ENCODE measurements at places on chromosomes 12 and 14. TPM values are rescaled to one million over a fixed set of nuclear protein-coding genes. Genes with fewer than 3 reads are reported as not detected.

The SMIM41 gene
- total RNA-seq, result not detected

The BHLHE41 gene
- 0.36 TPM for total RNA-seq

DNA sequence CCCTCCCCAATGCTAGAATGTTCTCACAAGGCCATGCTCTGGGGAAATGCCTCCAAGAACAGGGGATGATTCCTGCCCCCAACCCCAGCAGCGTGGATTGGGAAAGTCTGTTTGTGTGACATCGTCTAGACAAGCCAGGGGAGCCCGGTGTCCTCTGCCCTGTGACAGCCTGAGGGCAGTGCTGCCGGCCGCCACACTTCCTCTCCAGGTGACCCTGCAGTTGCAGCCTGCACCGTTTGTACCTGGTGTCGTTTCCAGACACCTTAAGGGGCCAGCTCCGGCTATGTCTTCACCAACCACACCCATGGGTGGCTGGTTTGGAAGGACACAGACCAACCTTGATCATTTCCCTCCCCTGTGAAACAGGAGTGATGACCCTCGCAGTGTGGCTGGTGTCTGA is 372.6 kb downstream of the BCL11B start:
- no peaks in the 10 kb centered on the region for H3K36me3 ChIP-seq

DNA sequence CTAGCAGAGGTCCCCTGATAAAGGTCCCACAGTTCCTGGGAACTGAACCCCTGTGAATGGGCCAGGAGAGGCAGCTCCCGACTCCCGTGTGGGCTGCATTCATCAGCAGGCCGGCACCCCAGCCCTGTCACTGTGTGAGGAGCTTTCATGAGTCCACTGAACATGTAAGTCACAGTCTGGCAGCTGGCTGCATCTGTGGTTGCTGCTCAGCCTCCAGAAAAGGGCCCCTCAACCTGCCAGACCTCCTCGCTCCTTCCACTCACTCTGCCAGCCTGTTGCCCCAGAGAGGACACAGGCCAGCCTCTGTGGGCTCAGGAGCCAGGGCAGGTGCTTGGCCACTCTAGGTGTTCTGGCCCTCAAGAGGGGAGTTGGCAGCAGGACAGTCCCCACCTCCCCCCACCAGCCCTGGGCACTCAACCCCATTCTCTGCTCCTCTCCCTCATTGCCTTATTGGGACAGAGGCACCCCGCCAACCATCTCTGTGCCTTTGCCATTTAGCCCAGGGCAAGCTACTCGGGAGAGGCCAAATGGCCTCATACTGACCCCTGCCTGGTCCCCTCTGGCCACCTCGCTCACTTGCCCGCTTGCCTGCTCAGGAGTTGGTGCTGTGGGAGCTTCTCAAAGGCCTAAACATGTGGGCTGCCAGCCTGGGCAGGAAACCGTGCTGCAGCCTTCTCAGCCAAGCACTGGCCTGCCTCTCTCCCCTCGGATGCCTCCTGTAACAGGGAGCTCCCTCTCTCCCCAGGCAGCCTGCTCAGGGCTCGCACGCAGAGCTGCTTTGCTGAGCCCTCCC is 1.9 kb downstream of the RTL1 start:
- no peak overlapping the region for H3K27ac ChIP-seq
- no peaks in the 10 kb centered on the region for H3K36me3 ChIP-seq
- no peak for DNase-seq
- peaks cover 43% of the 10 kb centered on the region for H3K27me3 ChIP-seq
- no peaks in the 10 kb centered on the region for H3K4me1 ChIP-seq
- no peak overlapping the region for H3K4me3 ChIP-seq

Measured in activated naive CD8-positive, alpha-beta T cell treated with anti-CD3 and anti-CD28 coated beads, Interleukin-2, amount 10 ng/mL, durations not matched to agents 7 days and 5 days (primary cell).